ENCODE measurements at places on chromosomes 7 and 10.

DNA sequence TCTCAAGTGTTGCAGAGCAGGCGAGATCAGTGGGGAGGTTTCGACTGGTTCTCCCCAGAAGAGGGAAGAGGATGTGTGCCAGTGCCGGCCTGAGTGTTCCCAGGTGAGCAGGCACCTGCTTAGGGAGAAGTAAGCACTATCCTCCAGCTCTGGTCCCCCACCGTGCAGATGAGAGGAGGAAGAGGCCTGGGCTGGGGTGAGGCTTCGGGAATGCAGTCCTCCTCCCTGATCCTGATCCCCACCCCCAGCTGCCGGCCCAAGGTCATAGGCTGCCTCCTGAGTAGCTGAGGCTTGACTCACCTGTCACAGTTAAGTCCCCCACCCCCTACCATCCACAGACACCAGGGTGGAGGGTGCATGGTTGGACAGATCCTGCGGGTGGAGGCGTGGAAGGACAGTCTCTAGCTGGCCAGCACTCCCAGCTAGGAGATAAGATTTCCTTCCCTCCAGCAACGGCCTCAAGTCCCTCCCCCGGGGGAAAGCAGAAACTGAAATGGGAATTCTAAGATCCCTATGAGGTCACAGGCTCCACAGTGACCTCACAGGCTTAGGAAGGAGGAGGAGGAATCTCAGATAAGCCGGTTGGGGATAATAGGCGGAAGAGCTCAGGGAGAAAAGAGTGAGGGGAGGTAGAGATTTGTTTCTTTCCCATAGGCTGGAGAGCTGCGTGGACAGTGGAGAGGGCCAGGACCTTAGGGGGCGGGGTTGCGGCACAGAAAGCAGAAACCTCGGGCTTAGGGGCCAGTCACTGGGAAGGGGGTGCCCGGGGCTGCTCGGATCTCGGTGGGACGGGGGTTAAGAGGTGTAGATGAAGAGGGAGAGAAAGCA is 1.0 kb downstream of the LRCH4 start:
- no peak for DNase-seq

GRCh38 chr7:3218411-3219225 is 82.4 kb upstream of the SDK1 start:
- DNase-seq: no peak

- no peak for DNase-seq
These were observed 42.1 kb downstream of the ASB4 start for GRCh38 chr7:95527776-95528250.

DNA sequence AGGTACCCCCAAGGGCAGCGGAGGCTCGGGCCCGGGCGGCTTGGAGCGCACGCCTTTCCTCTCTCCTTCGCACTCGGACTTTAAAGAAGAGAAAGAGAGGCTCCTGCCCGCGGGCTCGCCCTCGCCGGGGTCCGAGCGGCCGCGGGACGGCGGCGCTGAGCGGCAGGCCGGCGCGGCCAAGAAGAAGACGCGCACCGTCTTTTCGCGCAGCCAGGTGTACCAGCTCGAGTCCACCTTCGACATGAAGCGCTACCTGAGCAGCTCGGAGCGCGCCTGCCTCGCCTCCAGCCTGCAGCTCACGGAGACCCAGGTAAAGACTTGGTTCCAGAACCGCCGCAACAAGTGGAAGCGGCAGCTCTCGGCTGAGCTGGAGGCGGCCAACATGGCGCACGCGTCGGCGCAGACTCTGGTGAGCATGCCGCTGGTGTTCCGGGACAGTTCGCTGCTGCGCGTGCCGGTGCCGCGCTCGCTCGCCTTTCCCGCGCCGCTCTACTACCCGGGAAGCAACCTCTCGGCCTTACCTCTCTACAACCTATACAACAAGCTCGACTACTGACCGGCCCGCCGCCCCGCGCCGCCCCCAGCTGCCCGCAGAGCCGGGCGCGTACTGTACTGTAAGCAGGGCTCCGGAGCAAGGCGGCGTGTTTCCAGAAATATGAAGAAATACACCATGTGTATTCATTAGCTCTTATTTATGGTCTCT is 1.8 kb downstream of the HMX2 start:
- no peak for DNase-seq

DNA sequence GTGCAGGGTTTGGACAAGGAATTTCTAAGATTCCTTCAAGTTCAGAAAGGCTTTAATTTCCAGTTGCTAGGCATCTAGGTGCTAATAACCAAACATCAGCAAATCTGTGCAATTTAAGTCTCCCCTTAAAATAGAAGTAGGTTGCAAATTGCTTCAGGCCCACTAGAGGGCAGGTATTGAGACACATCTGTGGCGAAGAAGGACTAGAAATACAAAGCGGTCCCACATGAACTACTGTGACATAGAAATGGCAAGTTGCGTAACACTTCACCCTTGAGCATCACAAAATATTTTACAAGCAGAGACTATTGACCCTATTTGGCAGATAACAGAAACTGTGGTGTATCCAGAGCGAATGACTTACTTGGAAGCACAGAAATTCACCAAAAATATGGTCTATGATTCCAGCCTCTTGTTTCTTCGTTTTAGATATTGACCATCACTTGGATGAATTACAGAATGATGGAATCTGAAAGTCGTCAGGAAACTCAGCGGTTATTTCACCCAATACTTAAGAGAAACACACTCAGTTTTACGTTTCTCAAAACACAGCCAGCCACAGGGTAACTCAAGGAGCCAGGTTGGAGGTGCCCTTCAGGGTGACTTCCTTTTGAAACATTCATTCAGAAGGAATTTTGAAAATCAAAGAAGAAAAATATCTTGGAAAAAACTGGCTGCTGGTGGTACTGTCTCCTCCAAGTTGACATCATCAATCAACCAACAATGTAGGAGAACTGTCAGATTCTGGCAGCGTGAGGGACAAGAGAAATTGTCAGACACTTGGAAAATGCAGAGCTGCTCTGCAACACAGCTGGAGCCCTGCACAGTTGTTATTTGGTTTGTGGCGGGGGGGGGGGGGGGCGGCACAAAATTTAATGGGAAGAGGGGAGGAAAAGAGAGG is 256.3 kb upstream of the MINDY3 start:
- DNase-seq: no peak

DNA sequence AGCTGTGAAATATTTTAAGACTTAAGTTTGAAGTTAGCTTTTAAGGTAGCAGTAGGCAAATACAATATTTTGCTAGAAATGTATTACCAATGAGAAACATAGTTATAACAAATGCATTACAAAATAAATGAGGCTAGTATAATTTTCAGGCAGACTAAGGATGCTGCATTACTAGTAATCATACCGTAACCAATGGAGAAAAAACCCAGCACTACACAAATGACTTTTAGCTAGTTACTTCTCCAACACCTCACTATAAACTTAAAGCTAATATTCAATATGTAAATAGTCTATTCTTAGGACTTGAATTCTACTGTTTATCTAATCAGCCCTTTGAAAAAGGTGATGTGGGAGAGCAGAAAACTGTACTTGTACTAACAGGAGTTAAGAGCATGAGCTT is 285.3 kb upstream of the KLF14 start:
- no peak for DNase-seq

DNA sequence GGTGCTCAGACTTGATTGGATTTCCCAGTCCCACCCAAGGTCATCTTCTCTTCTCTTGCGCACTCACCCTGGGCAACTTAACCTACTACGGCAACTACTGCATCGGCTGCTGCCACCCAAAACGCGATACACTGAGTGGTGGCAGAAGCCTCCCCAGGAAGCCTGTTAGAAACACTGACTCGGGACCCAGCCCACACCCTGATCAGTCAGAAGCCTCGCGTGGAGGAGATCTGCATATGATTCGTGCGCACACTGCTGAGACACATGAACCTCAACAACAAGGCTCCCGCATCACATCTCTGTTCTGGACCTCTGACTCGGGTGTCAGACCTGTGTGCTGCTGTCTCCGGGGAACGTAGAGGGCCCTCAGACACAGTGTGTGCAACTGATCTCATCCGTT is 419.5 kb downstream of the PAXIP1 start:
- DNase-seq: no peak

GRCh38 chr10:72226418-72227027 is 10.4 kb upstream of the ASCC1 start:
- DNase-seq: no peak

- no peak for DNase-seq
These were observed 30.7 kb upstream of the UBN2 start for GRCh38 chr7:139200382-139200781.

- DNase-seq: no peak
These were observed 7.9 kb upstream of the ATE1 start for GRCh38 chr10:121935702-121936101.

- peak; percentile 45 for DNase-seq
These were observed 29.3 kb upstream of the KCNK18 start for GRCh38 chr10:117167789-117168674.

- no peak for DNase-seq
These were observed 48.2 kb upstream of the NPTX2 start for GRCh38 chr7:98568891-98569290.

DNA sequence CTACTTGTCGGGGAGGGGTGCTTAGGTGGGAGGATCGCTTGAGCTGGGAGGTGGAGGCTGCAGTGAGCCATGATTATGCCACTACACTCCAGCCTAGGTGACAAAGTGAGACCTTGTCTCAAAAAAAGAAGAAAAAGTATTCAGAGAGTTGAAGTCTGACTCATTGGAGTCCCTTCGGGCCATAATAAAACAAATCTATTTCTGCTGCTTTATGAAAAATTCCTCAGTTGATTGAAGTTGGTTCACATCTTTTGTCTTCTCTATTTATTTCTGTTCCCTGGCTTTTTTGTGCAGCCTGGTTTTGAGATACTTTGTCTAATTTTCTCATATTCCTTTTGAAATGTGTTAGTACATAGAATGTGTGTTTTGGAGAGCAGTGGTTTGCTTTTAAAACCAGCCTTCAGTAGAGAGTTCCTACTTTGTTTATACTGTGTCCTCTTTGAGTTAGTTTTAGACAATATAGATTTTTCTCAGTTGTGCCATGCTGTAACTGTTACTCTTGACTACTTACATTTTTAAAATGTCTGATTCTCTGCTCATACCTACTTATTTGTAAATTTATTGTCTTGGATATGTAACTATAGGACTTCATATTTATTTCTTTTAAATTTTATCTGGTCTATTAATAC is 36.7 kb downstream of the LUC7L2 start:
- no peak for DNase-seq

DNA sequence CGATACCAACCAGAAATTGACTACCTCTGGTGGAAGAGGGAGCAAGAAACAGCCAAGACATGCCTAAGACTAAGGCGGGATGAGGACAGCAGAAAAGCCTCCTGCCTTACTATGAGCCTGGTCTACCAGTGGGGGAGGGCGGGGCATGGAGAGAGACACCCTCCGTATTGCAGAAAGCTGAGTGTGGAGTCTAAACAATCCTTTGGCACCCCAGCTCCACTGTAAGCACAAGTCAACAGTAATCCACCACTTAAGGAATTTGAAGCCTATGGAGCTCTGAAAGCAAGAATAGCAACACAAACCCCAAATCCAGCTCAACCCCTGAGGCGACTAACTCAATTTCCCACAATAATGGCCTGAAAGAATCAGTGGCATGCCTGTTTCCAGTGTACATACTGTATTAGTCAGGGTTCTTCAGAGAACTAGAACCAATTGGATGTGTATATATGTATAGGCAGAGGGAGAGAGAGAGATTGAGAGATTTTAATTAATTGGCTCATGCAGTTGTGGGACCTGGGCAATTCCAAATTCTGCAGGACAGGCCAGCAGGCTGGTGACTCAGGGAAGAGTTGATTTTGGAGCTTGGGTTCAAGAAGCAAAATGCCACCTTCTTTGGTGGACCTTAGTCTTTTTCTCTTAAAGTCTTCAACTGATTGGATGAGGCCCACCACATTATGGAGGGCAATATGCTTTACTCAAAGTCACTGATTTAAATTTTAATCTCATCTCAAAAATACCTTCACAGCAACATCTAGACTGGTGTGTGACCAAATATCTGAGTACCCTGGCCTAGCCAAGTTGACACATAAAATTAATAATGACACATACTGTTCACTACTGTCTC is 13.5 kb downstream of the PPIF start:
- DNase-seq: no peak

DNA sequence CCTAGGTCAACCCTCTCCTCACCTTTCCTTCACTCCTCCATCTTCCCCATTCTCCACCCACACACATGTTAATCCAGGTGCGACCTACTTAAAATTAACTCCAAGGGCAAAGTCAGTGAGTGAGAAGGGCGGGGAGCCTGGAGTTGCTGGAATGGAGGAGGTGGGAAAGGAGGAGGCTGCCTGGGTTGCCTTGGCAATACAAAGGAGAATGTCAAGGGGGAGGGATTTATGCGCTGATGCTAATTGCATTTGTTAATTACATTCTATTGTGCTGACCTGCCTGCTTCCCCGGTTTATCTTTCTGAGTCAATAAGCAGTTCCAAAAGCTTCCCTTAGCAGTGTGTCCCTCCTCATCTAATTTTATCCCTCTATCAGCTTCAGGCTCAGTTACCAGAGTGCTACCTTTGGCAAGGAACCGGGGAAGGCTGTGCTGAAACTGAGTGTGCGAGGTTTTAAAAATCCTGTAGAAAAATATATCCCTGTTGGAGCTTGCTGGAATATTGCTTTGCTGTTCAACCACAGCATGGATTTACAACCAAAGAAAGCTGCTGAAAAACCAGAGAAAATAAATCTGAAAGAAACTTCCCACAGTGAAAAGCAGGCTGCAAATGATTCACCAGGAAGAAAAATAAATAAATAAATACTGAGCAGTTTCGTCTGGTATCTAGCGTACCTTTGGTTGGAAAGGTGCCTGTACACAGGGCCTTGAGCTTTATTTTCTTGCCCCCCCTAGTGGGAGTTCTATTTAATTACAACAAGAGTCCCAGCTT is 113.2 kb upstream of the DGKB start:
- DNase-seq: no peak

DNA sequence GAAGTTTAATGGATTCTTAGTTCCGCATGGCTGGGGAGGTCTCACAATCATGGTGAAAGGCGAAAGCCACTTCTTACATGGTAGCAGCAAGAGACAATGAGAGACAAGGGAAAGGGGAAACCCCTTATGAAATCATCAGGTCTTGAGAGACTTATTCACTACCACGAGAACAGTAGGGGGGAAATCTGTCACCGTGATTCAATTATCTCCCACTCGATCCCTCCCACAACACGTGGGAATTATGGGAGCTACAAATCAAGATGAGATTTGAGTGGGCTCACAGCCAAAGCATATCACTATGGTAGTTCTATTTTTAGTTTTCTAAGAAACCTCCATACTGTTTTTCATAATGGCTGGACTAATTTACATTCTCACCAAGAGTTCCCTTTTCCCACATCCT is 36.7 kb downstream of the SPAM1 start:
- no peak for DNase-seq

DNA sequence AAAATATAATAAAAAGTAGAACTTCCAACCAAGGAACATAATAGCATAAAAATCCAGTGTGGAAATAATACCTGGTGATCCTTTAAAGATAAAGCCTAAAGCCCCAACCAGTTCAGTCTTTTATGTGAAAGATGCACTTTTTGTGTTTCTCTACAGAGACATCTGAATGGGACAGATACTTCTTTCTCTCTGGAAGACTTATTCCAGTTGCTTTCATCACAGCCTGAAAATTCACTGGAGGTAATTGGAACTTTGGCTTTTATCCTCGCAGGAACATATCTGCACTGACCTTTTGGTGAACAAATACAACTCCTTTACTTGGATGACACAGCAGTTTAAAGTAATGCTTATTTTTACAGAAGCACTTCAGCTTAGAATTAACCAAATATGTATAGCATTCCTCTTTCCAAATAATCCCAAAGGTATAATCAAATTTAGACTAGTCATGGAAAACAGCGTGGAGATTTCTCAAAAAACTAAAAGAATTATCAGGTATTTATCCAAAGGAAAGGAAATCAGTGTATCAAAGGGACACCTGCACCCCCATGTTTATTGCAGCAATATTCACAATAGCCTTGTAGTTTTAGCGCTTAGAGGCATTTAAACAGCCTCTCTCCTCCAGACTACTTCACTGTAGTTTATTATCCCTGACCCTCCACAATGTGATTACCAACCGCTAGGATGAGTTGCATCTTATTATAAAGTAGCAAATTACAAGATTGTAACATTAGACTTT is 16.8 kb downstream of the HNRNPA2B1 start:
- no peak for DNase-seq
